ENCODE measurements at places on chromosomes 11 and 22.

- DNase-seq, result no peak
Measured at GRCh38 chr11:86155200-86155844, 86.4 kb upstream of the PICALM start.

DNA sequence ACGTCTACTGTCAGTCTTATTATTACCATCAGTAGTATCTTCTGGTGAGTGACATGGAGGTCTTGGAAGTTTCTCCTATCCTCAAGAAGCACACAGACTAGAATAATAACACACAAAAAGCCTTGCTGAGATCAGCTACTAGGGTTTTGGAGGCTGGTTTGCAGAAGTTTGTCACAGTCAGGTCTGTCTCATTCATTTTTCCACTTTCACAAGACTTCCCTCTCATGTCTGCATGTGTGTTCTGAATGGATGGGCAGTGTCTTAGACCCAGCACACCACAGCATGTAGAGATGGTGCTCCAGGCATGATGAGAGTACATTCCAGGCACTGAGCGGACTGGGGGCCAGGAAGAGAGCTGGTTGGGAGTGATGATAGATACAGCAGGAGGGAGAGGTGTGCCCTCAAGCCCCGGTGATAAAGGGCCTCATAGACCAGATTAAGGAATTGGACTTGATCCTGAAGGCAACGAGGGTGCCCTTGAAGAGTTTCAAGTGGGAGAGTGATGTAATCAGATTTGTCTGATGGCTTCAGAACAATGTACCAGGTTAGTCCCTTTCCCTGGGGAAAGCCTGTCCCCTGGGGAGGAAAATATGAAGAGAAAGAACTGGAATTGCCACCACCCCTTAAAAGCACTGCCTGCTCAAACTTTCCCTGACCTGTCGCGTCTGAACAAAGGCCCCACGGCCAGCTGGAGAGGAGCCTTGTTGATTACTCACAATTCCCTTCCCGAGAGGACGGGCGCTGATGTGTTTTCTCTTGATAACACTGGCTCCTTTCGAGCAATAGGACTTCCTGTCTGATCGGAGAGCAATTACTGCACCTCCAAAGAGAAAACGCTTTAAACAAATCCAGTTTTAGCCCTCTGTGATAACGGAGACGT, 45.1 kb upstream of the LMO2 start:
- DNase-seq, result no peak

DNA sequence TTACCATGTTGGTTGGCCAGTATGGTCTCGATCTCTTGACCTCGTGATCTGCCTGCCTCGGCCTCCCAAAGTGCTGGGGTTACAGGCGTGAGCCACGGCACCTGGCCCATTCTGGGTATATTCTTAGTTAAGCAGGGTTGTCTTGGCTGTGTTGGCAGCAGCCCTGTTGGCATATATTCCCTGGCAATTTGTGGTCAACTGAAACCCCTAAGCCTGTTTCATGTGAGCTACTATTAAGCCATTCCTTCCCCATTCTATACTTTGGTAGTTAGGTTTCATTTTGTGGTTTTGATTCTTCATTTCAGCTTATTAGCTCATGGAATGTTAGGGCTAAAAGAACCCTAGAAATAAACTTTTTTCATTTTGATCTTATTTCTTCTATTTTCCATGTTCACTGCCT, 22.2 kb upstream of the IL18BP start:
- no peak for DNase-seq

- DNase-seq, result peak; percentile 81
Measured at GRCh38 chr22:37544955-37545702, 15.2 kb upstream of the CDC42EP1 start.

- DNase-seq, result no peak
Measured at GRCh38 chr11:132405728-132406127, 1035.3 kb downstream of the NTM start.

GRCh38 chr11:119481021-119481666, 58.2 kb upstream of the THY1 start:
- peak; percentile 69 for DNase-seq

DNA sequence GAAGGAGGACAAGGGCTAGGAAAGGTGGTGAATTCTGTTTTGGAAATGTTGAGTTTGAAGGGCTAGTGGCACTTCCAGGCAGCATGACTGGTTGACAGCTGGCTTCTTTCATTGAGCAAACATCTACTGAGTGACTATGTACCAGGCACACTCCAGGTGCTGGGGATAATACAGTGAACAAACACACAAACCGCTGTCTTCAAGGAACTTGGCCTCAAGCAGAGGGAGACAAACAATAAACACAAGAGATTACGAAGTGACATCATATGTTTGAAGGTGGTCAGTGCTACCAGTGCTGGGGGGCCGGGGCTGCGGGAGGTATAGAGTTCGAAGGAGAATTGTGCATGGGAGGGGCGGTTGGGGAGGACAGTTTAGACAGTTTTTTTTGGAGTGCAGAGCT, 197.0 kb upstream of the SORL1-AS1 start:
- DNase-seq, result no peak

- DNase-seq, result no peak
Measured at GRCh38 chr11:88355887-88356286, 18.4 kb upstream of the CTSC start.

- no peak for DNase-seq
Measured at GRCh38 chr11:25710975-25711374, 621.0 kb upstream of the ANO3 start.

DNA sequence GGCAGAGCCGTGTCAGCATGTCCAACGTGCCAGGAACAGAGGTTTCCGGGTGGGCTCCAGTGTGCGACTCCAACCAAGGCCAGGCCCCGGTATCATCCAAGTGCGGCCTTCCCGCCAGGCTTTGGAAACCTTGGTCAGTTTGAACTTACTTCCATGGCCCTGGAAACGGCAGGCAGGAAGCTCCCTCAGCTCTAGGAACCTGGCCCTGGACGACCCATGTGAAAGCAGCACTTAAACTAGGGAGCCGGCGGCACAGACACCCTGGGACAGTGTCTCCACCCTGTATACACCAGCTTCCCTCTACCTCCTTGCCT, 65.2 kb downstream of the MYH9 start:
- no peak for DNase-seq

GRCh38 chr22:29073618-29074275, 912 bp downstream of the KREMEN1 start:
- peak; percentile 56 for DNase-seq

DNA sequence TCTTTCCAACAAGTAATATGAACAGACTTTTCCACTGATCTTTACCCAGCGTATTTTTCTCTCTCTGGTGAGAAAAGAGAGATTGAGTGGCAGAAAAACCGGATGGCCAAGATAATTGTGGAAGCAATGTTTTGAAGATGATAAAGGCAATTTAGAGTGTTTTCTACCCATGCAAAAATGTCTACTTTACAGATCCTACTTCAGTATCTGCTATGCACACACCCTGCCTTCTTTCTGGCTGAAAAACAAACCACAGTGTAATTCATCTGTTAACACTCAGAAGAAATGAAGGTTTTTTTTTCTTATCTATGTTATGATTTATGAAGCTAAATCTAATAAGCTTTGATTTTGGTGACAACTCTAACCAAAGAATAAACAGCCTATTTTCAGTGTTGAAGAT, 56.8 kb downstream of the SLC5A12 start:
- DNase-seq, result no peak

GRCh38 chr22:19516378-19517170, 7.6 kb downstream of the CLDN5 start:
- DNase-seq, result no peak

DNA sequence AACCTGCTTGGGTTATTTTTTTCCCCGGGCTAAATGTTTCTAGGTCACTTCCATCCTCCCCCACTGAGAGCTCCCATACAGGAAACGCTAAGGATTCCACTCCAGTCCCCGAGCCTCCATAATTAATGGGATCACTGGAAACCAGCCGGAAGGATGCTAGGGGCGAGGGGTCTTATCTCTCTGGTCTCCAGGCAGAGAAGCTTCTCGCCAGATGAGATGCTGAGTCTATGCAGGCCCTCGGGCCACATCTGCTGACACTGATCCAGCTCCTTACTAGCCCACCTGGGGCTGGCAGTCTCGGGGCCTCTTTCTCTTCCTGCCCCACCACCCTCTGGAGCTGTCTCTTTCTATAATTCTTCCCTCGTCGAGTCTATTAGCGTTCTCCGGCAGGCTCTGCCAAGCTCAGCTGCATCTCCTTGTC, 125.9 kb upstream of the SYT13 start:
- no peak for DNase-seq

DNA sequence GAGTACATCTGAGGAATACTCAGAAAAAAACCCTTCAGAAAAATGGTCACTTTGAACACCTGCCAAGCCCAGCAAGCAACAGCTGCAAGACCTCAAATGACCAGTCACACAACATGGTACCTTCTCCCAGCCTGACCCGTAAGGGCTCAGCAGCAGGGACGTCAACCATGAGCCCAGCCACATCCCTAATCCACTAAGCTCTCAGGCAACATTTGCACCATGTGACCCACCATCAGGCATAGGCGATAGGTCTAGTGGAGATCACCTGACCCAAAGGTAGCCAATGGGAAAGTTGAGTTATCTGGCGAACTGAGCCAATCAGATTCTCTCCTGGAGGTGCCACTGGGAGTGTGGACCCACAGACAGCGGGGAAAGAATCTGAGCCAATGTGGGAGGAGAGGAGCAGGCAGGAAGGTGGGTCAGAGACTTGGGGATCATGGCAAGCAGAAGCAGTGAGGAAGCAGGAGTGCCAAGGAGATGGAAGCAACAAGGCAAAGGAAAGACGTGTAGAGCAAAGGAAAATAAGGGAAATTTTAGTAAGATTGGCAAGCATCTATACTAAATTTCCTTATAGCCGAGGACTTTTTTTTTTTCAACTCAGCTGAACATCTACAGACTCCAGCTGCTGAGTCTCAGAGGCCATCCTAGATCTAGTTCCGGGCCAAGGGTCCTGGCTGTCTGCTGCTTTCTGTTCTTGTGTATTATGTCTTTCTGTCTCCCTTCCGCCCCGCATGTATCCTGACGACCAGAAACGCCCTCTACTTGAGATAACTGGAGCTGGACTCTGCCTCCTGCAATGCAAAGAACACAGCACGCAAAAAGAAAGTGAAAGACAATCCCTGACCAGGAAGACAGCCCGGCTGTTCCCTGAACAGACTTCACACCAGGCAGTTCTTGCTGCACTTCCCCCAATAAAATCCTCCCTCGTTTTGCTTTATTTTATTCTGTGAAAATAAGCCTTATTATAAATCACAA, 11.0 kb upstream of the PLAAT2 start:
- DNase-seq, result peak; percentile 8

DNA sequence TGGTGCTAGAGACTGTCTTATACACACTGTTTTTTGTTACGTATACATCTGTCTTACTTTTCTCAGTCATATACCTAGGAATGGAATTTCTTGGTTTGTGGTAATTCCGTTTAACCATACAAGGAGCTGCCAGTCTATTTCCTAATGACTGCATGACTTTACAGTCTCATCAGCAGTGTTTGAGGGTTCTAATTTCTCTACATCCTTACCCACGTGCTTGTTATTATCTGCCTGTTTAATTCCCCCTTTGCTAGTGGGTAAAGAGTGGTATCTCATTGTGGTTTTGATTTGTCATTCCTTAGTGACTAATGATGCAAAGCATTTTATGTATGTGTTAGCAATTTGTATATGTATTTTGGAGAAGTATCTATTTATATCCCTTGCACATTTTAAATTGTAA, 1008.0 kb downstream of the FAM181B start:
- no peak for DNase-seq

GRCh38 chr11:128095466-128095981, 491.8 kb downstream of the ETS1 start:
- no peak for DNase-seq

Data from HAP-1 (cell line).